M059J (cell line): ENCODE measurements at places on chromosomes 13 and 19. TPM values are rescaled to one million over a fixed set of nuclear protein-coding genes. Genes with fewer than 3 reads are reported as not detected.

Gene CACNG6
- total RNA-seq: 0.07 and 0.12 TPM in 2 replicates

Gene SLC25A41
- total RNA-seq: not detected in 2 replicates

Gene ZNF44
- 4.2 and 11.5 TPM in 2 replicates for total RNA-seq

Gene CYP2A6
- not detected in 2 replicates for total RNA-seq

Gene LYPD5
- 2.1 and 5.5 TPM in 2 replicates for total RNA-seq

Gene CATSPERD
- total RNA-seq: not detected in 2 replicates

Gene LRRC4B
- total RNA-seq: not detected in 2 replicates

Gene C19orf73
- total RNA-seq: 0.44 and 1.6 TPM in 2 replicates

Gene IL17D
- total RNA-seq: 0.47 and 0.71 TPM in 2 replicates

Gene NDFIP2
- total RNA-seq: 21.7 and 36.8 TPM in 2 replicates

Gene DIRAS1
- total RNA-seq: 1.2 and 1.6 TPM in 2 replicates

Gene PLK5
- total RNA-seq: not detected in 2 replicates

Gene RASAL3
- 0.05 TPM in 1 of 2 replicates, not detected in the other for total RNA-seq

Gene LMTK3
- total RNA-seq: 0.17 TPM in 1 of 2 replicates, not detected in the other

Gene SPRED3
- 1.7 and 3.5 TPM in 2 replicates for total RNA-seq

Gene FUT2
- total RNA-seq: not detected in 2 replicates

Gene CCDC70
- total RNA-seq: 0.34 TPM in 1 of 2 replicates, not detected in the other

Gene CEACAM20
- total RNA-seq: not detected in 2 replicates

Gene ZAR1L
- total RNA-seq: not detected in 2 replicates

Gene CXCL17
- total RNA-seq: not detected in 2 replicates

Gene PRSS57
- total RNA-seq: not detected in 2 replicates

Gene ZNF729
- total RNA-seq: not detected in 2 replicates

Gene FOSB
- total RNA-seq: 4.3 and 5.5 TPM in 2 replicates

Gene TPTE2
- not detected in 2 replicates for total RNA-seq

Gene ZNF540
- total RNA-seq: 1.8 TPM in 1 of 2 replicates, not detected in the other

Gene LILRA1
- not detected in 2 replicates for total RNA-seq

Gene BRME1
- 2.3 and 3.2 TPM in 2 replicates for total RNA-seq

Gene ZNF208
- not detected in 2 replicates for total RNA-seq

Gene DCT
- not detected in 2 replicates for total RNA-seq

Gene HIPK4
- 0.02 TPM in 1 of 2 replicates, not detected in the other for total RNA-seq

Gene COX7A1
- not detected in 2 replicates for total RNA-seq

Gene SPTBN4
- 0.10 and 0.67 TPM in 2 replicates for total RNA-seq

Gene UBE2S
- 192 and 378 TPM in 2 replicates for total RNA-seq

Gene ZNF791
- 12.8 and 27.7 TPM in 2 replicates for total RNA-seq

Gene IFI30
- total RNA-seq: 81.2 and 112 TPM in 2 replicates

Gene GNA15
- not detected in 2 replicates for total RNA-seq

Gene NALCN
- total RNA-seq: 0.17 and 1.4 TPM in 2 replicates

Gene CBY2
- total RNA-seq: not detected in 2 replicates

Gene LMO7
- total RNA-seq: 66.3 and 109 TPM in 2 replicates

Gene ZNF225
- total RNA-seq: 2.4 and 3.9 TPM in 2 replicates

Gene CTU1
- 1.4 and 9.7 TPM in 2 replicates for total RNA-seq

Gene N4BP2L2
- total RNA-seq: 26.5 and 31.0 TPM in 2 replicates

Gene NCR1
- not detected in 2 replicates for total RNA-seq

Gene CALR3
- total RNA-seq: not detected in 2 replicates

Gene ZSCAN5B
- not detected in 2 replicates for total RNA-seq

Gene VPS36
- 11.8 and 21.3 TPM in 2 replicates for total RNA-seq

Gene CERS1
- 0.98 and 1.1 TPM in 2 replicates for total RNA-seq
